MCF 10A (cell line): ENCODE measurements at places on chromosomes 6 and 20. TPM values are rescaled to one million over a fixed set of nuclear protein-coding genes. Genes with fewer than 3 reads are reported as not detected.

CCM2L gene
- total RNA-seq, result not detected in 2 replicates

CGA gene
- not detected in 2 replicates for total RNA-seq

DNA sequence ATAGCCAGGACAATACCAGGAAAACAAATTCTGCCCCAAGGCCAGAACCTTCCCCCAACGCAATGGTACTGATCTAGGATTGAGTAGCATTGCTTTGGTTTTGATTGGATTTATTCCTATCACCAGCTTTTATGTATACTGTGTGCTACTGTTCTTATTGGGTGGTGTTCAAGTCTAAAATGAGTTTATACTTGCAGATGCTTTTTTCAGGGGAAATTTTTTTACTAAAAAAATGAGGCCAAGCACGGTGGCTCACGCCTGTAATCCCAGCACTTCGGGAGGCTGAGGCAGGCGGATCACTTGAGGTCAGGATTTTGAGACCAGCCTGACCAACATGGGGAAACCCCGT lies 116.8 kb downstream of the ZMYND8 start:
- no peak overlapping the region for H3K4me3 ChIP-seq
- H3K36me3 ChIP-seq, result peaks cover 100% of the 10 kb centered on the region
- no peak overlapping the region for H3K27ac ChIP-seq
- H3K27me3 ChIP-seq, result no peaks in the 10 kb centered on the region

- no peaks in the 10 kb centered on the region for H3K36me3 ChIP-seq
- DNase-seq, result peak; percentile 35
- H3K27ac ChIP-seq, result no peak overlapping the region
- H3K27me3 ChIP-seq, result no peaks in the 10 kb centered on the region
Measured at GRCh38 chr6:72624557-72625160, 2.8 kb downstream of the KCNQ5 start.

DNA sequence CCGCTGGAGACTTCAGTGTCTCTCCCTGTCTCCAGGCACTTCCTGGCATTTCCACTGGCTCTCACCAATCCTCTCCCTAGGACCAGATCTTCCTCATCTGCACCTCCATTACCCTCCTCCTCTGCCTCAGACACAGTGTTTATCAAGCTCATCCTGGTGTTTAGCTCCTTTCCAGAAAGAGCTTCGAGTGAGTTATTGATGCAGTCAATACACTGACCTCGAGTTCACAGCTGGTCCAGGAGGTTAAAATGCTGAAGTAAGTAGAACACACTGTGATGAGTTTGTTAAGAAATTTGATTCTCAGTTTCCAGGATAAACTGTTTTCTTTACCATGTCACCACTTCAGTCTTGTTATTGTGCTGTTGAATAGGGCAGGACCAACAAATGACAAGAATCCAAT lies 42.1 kb upstream of the ARMC2 start:
- H3K4me1 ChIP-seq, result no peaks in the 10 kb centered on the region
- no peak overlapping the region for H3K4me3 ChIP-seq
- no peaks in the 10 kb centered on the region for H3K27me3 ChIP-seq
- H3K36me3 ChIP-seq, result peaks cover 6% of the 10 kb centered on the region

DNA sequence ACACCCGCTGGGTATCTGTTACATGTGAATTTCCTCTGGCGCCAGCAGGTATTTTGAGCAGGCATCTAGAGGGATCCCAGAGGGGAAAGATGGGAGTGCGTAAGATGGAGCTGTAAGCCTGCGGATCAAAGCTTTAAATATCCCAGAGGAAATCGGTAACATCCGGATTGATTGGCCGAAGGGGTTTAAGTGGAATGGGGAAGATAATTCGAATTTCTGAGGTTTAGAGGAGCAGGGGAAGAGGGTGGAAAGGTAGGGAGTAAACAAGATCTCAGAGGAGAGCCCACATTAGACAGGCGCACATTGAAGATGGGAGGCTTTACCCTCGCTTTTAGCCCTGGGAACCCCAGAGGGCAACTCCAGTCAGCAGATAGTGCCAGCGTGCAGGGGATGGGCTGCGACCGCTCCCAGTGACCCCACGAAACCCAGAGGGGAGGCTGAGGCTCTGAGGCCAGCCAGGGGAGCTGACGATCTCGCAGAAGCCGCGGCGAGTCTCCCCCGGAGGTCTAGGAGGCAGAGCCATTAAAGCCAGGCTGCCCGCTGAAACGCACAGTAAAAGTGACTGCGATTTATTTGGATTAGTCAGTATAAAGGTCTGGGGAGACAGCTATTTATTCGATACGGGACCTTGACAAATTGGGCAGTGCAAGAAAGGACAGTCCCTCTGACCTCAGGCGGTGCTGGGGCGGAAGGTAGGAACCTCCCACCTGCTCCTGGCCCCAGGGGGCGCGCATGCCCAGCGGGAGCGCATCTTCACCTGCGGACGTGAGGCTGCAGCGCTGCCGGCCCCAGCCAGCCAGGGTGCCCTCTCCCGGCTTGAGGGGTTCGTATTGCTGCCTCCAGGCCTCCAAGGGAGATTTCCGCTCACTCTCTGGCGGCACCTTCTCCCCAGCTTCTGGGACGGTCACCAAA lies 34.3 kb upstream of the TCF21 start:
- H3K27ac ChIP-seq, result no peak overlapping the region
- no peaks in the 10 kb centered on the region for H3K27me3 ChIP-seq
- no peak for DNase-seq
- no peaks in the 10 kb centered on the region for H3K36me3 ChIP-seq

GRCh38 chr20:36018208-36018988 lies 50.0 kb downstream of the CNBD2 start:
- no peaks in the 10 kb centered on the region for H3K27me3 ChIP-seq
- no peak for DNase-seq
- peaks cover 20% of the 10 kb centered on the region for H3K4me1 ChIP-seq

DNA sequence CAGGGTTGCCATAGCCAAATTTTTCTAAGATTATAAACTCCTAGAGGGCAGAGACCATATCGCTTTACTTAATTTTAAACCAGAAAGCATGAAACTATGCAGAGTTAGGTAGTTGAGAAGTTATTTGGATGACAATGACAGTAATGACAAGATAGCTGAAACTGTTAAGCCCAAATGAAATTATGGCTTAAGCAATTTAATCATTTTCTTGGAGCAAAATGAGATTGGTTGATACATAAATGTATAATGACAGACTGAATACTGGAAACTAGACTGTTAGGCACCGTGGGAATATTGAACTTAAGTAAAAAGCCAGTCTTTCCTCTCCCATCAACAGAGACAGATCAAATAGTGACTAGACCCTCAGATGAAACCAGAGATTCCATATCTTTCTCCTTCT lies 670.3 kb upstream of the NRSN1 start:
- H3K27me3 ChIP-seq, result no peaks in the 10 kb centered on the region
- DNase-seq, result no peak
- no peak overlapping the region for H3K27ac ChIP-seq
- no peak overlapping the region for H3K4me3 ChIP-seq
- no peaks in the 10 kb centered on the region for H3K36me3 ChIP-seq

DNA sequence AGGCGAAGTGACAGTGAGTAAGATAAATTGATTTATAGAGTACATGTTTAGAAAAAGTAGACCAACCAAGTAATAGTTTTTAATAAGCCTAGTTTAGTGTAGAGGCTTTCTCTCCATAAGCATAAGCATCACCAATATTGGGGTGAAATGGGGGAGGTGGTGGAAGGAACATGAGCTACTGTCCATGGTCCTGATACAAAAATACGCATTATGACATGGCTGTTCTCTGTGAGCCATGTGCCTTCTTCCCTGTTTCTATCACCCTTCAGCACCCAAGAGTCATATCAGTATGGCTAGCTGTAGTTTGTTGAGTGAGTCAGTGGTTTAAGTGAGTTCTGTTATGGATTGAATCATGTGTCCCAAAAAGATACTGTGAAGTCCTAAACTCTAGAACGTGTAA lies 150.8 kb downstream of the EDN1 start:
- no peak overlapping the region for H3K27ac ChIP-seq
- H3K36me3 ChIP-seq, result no peaks in the 10 kb centered on the region
- no peaks in the 10 kb centered on the region for H3K27me3 ChIP-seq
- peak; percentile 38 for DNase-seq

GRCh38 chr20:63739130-63740069 lies at the start of gene SLC2A4RG:
Gene SLC2A4RG (plus strand): TSS chr20:63739776. CDS start chr20:63739913, 137 bp downstream.
- H3K27ac ChIP-seq, result no peak within 1 kb of the TSS
- H3K4me3 ChIP-seq, result peak within 1 kb of the TSS; percentile 74
- H3K27me3 ChIP-seq, result no peaks in the 10 kb centered on the region

- no peak overlapping the region for H3K4me3 ChIP-seq
- DNase-seq, result no peak
- H3K36me3 ChIP-seq, result no peaks in the 10 kb centered on the region
- no peaks in the 10 kb centered on the region for H3K27me3 ChIP-seq
- no peak overlapping the region for H3K27ac ChIP-seq
Measured at GRCh38 chr6:81054036-81054435, 698.4 kb downstream of the TENT5A start.

DNA sequence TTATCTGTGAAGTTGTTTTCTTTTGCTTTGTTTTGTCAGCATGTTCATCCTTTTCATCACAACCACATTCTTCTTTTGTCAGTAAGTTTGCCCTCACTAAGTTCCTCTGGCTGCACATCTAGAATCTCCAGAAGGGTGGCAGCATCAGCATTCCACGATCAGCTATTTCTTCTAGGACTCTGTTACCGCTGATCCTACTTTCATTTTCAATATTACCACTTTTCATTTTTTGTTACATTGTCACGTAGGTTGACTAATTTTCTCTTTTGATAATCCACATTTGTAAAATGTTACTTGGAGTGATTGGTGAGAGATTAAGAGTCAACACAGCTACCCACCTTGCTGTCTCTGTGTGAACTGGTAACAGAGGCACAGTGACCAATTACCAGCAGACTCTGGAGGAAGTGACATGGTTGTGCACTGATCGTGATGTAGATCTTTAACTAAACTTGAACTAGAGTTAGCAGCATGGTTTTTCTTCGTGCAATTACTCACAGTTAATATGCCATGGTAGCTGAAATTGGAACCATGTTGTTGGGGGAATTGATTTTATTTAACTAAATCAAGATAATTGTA lies 307.9 kb upstream of the SLC35B3 start:
- peak overlapping the region; percentile 69 for H3K4me3 ChIP-seq
- peaks cover 12% of the 10 kb centered on the region for H3K4me1 ChIP-seq
- H3K27me3 ChIP-seq, result no peaks in the 10 kb centered on the region
- no peaks in the 10 kb centered on the region for H3K36me3 ChIP-seq

DNA sequence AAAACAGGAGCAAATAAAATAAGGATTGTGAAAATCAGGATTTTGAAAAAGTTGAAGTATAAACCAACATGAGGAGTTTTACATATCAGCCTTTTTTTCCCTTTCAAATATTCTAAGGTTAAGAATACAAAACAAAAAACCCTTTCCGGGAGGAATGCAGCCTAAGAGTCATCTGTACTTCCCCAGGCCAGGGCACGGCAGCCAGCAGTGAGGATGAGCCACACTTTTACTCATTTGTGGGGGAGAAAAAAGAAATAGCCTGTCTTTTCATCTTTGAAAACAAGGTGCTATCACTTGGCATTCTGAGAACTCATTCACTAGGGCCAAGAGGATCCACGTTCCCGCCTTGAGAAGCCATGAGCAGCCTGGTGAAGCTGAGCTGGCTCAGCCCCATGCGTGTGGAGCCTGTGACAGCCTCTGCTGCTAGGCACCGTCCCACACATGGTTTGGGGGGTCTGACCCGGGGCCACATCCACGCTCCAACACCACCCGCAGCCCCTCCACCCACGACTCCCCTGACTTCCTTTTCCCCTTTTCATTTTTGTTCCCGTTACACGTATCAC lies 11.2 kb downstream of the SLC22A1 start:
- H3K36me3 ChIP-seq, result no peaks in the 10 kb centered on the region
- H3K27ac ChIP-seq, result no peak overlapping the region
- H3K27me3 ChIP-seq, result no peaks in the 10 kb centered on the region
- DNase-seq, result no peak
- H3K4me1 ChIP-seq, result no peaks in the 10 kb centered on the region
